ENCODE measurements at places on chromosomes 4 and X.

DNA sequence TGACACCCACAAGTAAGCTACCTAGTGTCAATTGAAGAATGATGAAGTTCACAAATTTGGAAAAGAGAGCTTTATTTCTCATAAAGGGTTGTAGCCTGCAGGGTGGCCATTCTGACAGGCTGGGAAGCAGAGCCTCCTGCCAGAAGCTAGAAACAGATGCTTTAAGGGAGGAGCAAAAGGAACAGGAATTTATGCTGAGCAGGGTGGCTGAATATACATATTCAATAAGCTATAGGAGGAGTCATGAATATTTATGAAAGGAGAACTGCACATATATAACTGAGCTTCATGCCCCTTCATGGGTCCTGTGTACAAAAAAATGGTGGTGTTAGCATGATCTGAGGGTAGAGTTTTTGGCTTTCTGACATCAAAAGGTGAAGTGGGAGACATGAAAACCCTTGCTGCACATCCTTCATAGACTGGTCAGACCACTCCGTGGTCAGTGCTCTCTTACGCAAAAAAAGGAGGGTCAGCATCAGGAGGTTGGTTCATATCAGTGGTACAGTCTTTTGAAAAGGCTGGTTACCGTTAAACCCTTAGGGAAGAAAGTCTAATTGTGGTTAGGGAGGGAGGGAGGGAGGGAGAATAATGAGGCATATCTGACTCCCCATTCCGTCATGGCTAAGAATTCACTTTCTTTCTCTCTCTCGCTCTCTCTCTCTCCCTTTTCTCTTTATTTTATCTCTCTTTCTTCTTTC lies 121.4 kb downstream of the LUZP4 start:
- no peak for DNase-seq

GRCh38 chr4:27318740-27319139 lies 458.1 kb downstream of the STIM2 start:
- peak; percentile 9 for DNase-seq

DNA sequence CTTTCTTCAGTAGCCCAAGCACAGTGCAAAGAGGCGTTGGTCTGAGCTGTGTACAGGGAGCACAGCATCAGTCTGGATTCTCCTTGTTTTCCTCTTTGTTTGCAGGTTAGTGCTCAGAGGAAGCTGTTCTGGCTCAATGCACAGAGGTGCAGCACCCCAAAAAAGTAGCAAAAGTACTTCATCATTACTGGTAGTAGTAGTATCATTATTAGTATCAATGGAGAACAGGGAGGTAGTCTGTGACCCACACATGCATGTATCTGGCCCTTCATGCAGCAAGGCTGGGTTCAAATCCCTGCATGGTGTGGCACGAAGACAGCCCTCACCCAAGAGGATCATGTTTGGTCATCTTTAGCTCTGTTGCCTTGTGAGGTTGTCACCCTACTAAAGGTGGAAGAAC lies 68.7 kb downstream of the CXXC4 start:
- DNase-seq: no peak

DNA sequence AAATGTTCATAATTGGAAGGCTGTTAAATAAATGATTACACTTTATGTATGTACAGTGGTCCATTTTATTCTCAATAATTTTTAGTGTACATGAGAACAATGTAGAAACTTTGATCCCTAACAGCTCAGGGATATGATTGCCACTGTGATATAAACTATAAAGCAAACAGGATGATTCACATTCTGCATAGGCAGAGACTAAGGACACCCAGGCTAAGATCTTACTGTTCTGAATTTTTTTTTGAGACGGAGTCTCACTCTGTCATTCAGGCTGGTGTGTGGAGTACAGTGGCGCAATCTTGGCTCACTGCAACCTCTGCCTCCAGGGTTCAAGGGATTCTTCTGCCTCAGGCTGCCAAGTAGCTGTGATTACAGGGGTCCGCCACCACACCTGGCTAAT lies 186.6 kb downstream of the PDGFC start:
- no peak for DNase-seq

- DNase-seq: no peak
Measured at GRCh38 chrX:76796311-76796710, 368.8 kb downstream of the MAGEE1 start.
